H4 (cell line): ENCODE measurements at places on chromosomes 7 and 10. TPM values are rescaled to one million over a fixed set of nuclear protein-coding genes. Genes with fewer than 3 reads are reported as not detected.
A peak's percentile ranks its signal among the peaks of the same experiment; 100 is the strongest.

GRCh38 chr10:118568327-118568848 is 27.1 kb downstream of the PRLHR start:
- DNase-seq, result peak; percentile 37

DNA sequence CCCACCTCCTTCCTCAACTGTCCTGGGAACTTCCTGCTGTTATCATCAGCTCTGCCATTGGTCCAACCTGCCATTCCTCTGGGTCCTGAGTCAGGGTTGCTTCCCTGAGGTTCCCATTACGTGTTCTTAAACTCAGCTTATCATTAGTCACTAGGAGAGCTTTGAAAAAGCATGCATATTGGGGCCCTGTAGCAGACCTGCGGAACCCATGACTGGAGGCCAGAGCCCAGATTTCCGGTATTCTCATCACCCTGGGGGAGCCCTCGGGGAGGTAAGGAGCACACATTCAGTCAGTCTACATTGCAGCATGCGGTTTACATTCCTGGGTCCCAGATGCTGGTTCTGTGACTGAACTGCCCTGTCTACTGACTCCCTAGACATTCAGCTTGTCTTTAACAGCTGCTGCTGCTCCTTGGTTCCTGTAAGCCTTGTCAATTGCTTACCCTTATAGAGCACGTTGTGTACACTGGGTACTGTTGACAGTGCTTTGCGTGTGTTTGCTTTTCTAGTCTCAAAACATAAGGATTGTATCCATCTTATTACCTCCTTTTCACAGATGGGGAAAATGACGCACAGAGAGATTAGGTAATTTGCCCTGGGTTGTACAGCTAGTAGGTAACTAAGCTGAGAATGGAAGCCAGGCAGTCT is 12.8 kb downstream of the CDHR3 start:
- no peak for DNase-seq

DNA sequence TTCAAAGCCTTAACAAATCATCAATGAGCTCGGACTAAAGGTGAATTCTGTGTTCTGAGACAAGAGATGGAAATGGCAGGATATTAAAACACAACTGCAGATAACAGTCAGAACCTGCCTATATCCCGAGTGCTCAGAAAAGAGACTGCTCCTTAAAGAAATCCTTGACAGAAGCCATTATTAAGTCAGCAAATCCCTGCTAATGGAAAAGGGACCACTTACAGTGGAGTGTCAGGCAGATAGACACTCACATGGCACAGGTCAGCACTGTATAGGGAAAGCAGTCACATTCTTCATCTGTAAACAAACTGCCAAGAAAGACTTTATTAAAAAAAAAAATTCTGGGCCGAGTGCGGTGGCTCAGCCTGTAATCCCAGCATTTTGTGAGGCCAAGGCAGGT is 147.5 kb upstream of the LRRTM3 start:
- no peak for DNase-seq

ARMC3 gene
- total RNA-seq, result not detected in 2 replicates

PLEKHS1 gene
- total RNA-seq, result 0.80 and 1.5 TPM in 2 replicates

CUZD1 gene
- 0.37 and 0.99 TPM in 2 replicates for total RNA-seq

DNA sequence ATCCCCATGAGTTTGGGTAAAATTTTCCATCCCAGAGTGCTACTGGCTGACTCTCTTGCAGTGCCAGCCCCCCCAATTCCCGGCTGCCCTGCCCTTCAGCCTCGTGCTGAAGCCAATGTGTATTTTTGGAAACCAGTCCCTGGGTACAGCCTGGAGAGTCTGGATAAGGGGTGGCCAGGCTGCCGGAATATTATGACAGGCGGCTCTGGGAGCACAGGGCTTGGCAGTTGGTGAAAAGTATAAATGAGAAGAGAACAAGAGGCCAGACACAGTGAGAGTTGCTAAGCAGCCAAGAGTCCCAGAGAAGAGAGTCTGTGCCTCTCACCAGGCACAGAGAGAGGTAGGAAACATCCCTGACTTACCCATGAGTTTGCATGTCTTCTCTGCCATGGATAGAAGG is 53.6 kb downstream of the TMEM130 start:
- no peak for DNase-seq

GRCh38 chr7:585229-585711 is 65.6 kb upstream of the PDGFA start:
- no peak for DNase-seq

DNA sequence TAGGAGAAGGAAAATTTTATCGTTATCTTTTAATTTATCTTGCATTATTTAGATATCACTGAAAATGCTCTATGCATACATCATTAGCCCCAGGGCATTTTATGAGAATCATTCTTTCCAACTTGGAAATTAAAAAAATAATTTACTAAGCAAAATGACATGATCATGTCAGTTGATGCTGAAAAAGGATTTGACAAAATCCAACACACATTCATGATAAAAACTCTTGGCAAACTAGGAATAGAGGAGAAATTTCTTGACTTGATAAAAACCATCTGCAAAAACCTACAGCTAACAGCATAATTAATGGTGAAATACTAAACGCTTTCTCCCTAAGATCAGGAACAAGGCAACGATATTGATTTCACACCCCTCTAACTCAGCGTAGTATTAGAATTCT is 40.2 kb upstream of the RSU1 start:
- no peak for DNase-seq

DNA sequence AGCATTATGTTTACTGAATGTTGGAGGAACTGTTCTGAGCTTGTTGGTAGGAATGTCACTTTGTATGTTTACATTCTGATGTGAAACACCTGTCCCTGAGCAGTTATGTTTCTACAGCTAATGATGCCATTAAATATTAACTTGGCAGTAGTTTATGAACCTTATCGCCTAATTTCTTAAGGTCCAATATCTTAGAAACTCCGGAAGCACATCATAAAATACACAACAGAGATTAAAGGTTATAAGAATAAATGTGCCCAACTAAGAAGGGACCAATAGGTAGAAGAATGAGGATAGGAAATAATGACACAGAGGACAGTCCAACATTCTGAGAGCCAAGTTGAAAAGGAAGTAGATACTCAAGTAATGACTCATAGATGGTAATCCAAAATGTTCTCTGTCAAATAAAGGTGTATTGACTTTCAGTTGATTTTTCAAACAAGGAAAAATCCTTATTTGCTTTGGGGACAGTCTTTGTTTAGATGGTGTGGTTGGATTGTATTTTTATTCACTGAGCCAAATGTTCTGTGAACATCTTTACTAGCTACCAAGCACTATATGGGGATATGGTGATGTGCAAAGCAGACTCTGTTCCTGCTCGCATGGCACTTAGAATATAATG is 31.9 kb downstream of the LCOR start:
- peak; percentile 23 for DNase-seq

ZP3 gene
- 0.97 and 1.7 TPM in 2 replicates for total RNA-seq

- no peak for DNase-seq
Measured at GRCh38 chr7:74412056-74412455, 41.6 kb upstream of the GTF2IRD1 start.

- DNase-seq, result peak; percentile 5
Measured at GRCh38 chr10:11285171-11285570, 267.5 kb downstream of the CELF2 start.

- no peak for DNase-seq
Measured at GRCh38 chr10:124430077-124430476, 11.4 kb upstream of the OAT start.
